A549 treated with CpdA at 1 μM for 4 hours (cell line): ENCODE measurements at places on chromosomes 12 and 14. TPM values are rescaled to one million over a fixed set of nuclear protein-coding genes. Genes with fewer than 3 reads are reported as not detected.

Gene PPFIBP1
- 19.1 to 41.8 TPM (median 28.8 TPM) in 5 replicates for total RNA-seq

Gene STAC3
- 0.20 to 0.64 TPM (median 0.53 TPM) in 5 replicates for total RNA-seq

Gene ADCY4
- total RNA-seq, result not detected in 5 replicates

Gene SSPN
- total RNA-seq, result 0.33 to 0.84 TPM (median 0.58 TPM) in 5 replicates

Gene CLEC14A
- not detected in 5 replicates for total RNA-seq

Gene ACOT6
- not detected in 5 replicates for total RNA-seq

Gene RHOJ
- not detected in 5 replicates for total RNA-seq

Gene CLEC9A
- total RNA-seq, result not detected in 5 replicates

Gene LYZ
- total RNA-seq, result 0.11 to 0.64 TPM (median 0.35 TPM) in 3 of 5 replicates, not detected in the others

Gene KRT73
- not detected in 5 replicates for total RNA-seq

Gene RPS6KL1
- total RNA-seq, result 0.23 to 0.82 TPM (median 0.50 TPM) in 5 replicates

Gene ABCC9
- 0.01 TPM in 1 of 5 replicates, not detected in the others for total RNA-seq

Gene TAMALIN
- total RNA-seq, result 0.44 to 1.2 TPM (median 0.58 TPM) in 5 replicates

Gene CLEC6A
- not detected in 5 replicates for total RNA-seq
